Fibroblast of lung (primary cell): ENCODE measurements at places on chromosomes 13 and 19. TPM values are rescaled to one million over a fixed set of nuclear protein-coding genes. Genes with fewer than 3 reads are reported as not detected.

DNA sequence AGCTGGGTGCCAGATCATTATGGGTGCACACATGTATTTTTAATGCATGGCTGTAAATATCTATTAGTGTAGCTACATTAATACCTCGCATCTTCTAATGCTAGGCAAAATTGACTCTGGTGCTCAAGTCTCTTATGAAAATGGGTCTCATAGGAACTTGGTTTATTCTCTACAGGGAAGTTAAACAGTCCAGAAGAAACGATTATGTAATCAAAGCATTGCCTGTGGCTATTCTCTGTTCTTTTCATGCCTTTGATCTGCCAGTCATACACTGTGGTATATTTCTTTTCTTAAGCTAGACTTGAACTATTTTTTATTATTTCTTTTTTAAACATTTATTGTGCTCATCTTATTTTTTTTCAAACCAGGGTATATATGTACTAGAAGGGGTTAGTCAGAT lies 1015.0 kb downstream of the SLITRK1 start:
- no peaks in the 10 kb centered on the region for H3K27me3 ChIP-seq
- H3K27ac ChIP-seq, result no peak overlapping the region
- DNase-seq, result no peak
- H3K36me3 ChIP-seq, result no peaks in the 10 kb centered on the region
- no peaks in the 10 kb centered on the region for H3K4me1 ChIP-seq

DNA sequence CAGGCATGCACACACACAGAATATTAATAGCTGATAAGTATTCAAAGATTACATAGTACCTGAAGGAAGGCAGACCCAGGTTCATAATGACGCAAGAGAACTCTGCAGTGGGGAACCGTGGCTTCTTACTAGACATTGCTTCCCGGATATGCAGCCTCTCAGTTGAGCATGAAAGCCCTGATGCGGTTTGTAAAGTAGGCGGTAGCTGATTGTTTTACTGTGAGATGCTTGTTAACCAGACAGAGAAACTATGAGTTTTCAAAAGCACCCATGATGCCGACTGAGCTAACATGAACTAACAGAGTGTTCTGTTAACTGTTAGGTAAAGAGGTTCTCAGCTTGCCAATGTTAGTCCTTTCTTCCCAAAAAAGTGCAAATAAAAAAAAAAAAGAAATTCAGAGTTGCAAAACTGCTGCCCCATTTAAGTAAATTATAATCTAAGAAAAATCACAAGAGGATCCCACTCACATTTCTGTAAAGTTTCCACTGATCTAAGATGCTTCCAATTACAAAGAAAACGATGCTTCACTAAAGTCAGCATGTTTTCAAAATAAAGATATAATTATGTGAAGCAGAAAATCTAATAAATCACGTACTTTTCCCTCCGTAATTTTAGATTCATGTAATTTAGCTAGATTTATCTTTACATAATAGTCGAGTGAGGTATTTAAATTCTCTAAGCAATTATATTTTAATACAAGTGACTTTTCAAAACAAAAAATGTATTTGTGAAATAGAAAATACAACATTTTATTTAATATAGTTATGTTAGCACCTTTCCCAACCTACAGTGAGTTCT lies 2.2 kb downstream of the FLT1 start:
- DNase-seq, result no peak
- no peak overlapping the region for H3K4me3 ChIP-seq
- H3K27ac ChIP-seq, result no peak overlapping the region
- H3K27me3 ChIP-seq, result peaks cover 62% of the 10 kb centered on the region

DNA sequence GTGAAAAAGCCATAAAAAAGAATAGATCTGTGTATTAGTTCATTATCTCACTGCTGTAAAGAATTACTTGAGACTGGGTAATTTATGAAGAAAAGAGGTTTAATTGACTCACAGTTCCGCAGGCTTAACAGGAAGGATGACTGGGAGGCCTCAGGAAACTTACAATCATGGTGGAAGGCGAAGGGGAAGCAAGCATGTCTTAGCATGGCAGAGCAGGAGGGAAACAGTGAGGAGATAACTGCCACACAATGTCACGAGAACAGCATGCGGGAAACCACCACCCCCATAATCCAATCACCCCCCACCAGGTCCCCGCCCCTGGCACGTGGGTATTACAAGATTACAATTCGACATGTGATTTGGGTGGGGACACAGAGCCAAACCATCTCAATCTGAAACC lies 39.1 kb upstream of the EEF1AKMT1 start:
- no peak overlapping the region for H3K4me3 ChIP-seq
- peaks cover 3% of the 10 kb centered on the region for H3K36me3 ChIP-seq
- peaks cover 16% of the 10 kb centered on the region for H3K4me1 ChIP-seq
- no peak overlapping the region for H3K27ac ChIP-seq

DNA sequence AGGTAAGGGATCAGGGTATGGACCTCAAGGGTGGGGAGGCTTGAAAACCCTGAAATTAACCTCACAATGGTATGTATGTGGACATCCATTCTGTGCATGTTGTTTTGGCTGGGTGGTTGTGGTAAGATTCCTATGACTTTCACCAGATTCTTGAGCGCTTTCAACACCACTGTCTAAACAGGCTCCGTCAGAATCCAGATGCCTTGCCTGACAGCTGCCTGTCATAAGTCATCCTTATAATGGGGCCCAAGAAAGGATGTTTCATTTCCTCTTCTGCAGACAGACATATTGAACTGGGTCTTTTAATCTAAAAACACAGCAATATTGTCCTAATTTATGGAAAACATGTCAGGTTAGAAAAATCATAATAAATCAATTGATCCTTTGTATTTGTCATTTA lies 41.3 kb downstream of the ALOX5AP start:
- peaks cover 13% of the 10 kb centered on the region for H3K27me3 ChIP-seq
- no peak overlapping the region for H3K4me3 ChIP-seq
- no peak for DNase-seq
- no peaks in the 10 kb centered on the region for H3K36me3 ChIP-seq
- no peaks in the 10 kb centered on the region for H3K4me1 ChIP-seq

- H3K36me3 ChIP-seq, result no peaks in the 10 kb centered on the region
- no peak overlapping the region for H3K27ac ChIP-seq
- H3K27me3 ChIP-seq, result no peaks in the 10 kb centered on the region
Measured at GRCh38 chr19:23409392-23410048, 14.2 kb upstream of the ZNF91 start.

ACER1 gene
- not detected in 2 replicates for polyA plus RNA-seq

MRPL54 gene
- 29.7 and 32.5 TPM in 2 replicates for polyA plus RNA-seq

EXOC3L2 gene
- polyA plus RNA-seq, result not detected in 2 replicates

DNA sequence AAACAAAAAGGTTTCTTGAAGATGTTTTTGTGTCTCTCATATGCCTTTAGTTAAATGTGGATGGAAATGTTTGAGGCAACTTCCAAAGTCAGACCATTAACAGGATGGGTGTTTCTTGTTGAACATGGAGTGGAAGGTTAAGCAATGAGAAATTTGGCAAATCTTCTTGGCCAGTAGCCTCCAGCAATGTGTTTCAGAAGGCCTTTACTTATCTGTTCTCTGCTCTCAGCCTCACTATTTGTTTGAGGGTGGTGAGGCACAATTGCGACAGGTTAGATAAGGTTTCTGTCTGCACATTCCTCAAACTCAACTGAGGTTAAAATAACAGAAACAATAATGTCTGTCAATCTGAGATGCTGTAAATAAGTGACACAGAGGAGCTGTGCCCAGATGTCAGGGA lies 1019.0 kb downstream of the DIAPH3 start:
- DNase-seq, result peak; percentile 48
- H3K4me1 ChIP-seq, result no peaks in the 10 kb centered on the region
- H3K27me3 ChIP-seq, result no peaks in the 10 kb centered on the region

DNA sequence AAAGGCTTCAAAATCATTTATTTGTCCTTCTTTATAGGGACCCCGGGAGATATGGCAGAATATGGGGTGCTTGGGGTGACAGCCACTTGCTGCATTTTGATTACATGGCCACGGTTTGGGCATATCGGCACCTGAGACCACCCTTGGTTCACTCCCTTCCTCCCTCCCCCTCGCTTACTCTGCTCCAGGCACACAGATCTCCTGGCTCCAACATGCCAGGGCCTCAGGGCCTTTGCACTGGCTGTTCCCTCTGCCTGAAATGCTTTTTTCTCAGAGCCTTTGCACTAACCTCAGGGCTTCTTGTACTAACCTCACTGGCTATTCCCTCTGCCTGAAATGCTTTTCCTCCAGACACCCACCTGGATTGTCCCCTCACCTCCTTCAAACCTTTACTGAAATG lies 23.8 kb downstream of the VAV1 start:
- H3K36me3 ChIP-seq, result no peaks in the 10 kb centered on the region
- H3K27me3 ChIP-seq, result no peaks in the 10 kb centered on the region
- DNase-seq, result no peak

C3 gene
- 1.2 and 2.5 TPM in 2 replicates for polyA plus RNA-seq

ADGRE1 gene
- not detected in 2 replicates for polyA plus RNA-seq

DNA sequence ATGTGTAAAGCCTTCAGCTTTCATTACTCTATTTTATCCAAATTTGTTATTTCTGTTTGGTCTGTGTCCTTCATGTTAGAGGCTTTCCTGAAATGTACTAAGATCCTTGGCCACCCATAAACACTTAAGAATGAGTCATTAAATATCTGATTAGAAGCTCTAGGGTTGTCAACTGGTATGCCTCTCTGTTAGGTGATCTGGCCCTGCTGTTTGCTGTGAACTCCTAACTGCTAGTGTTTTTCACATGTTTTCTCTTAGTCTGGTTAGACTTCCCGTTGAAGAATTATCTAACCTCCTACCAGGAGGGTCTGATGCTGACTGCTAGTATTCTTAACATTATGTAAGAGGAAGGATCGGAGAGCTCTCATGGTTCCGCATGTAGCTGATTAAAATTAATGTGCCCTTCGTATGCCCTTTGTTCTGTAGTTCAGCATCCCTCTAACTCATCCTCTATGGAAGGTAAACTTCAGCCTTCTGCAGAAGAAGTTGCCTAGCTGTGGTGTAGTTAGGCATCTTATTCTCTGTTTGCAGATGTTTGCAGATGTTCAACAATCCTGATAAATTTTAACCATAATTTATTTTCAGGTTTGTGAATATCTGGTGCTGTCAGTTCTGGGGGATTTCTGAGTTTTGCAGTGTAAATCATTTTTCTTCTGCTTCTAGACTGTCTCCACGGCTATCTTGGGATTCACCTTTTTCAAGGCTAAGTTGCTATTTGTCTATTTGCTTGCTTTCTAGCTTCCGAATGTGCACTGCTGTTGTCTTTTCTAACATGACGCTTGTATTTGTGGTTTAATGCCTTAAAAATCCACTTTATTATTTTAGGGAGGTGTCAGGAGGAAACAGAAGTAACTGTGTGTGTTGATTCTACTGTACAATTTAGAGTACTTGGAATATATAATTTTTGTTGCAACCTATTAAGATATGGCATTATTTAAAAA lies 207.2 kb upstream of the SPRY2 start:
- H3K36me3 ChIP-seq, result no peaks in the 10 kb centered on the region
- H3K27ac ChIP-seq, result no peak overlapping the region
- H3K4me3 ChIP-seq, result no peak overlapping the region
- DNase-seq, result peak; percentile 1
- H3K27me3 ChIP-seq, result no peaks in the 10 kb centered on the region

DNA sequence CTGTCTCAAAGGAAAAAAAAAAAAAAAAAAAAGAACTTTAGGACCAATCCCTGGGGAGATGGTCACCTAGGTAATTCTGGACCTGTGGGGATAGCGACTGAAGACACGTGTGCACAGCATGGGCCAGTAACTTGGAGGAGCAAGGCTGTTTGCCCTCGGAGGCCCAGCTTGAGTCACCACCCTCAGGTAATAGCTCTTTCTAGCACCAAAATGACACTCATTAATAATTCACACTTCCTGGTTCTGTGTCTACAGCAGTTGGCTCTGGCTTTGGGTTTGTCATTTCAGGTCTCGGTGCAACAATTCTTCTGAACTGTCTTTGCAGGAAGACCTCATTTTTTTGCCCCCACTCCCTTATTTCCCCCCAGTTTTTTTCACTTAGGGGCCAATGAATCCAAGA lies 3.9 kb upstream of the ATP11A start:
- no peak for DNase-seq
- no peaks in the 10 kb centered on the region for H3K4me1 ChIP-seq
- H3K27me3 ChIP-seq, result no peaks in the 10 kb centered on the region

METTL21C gene
- not detected in 2 replicates for polyA plus RNA-seq

DNA sequence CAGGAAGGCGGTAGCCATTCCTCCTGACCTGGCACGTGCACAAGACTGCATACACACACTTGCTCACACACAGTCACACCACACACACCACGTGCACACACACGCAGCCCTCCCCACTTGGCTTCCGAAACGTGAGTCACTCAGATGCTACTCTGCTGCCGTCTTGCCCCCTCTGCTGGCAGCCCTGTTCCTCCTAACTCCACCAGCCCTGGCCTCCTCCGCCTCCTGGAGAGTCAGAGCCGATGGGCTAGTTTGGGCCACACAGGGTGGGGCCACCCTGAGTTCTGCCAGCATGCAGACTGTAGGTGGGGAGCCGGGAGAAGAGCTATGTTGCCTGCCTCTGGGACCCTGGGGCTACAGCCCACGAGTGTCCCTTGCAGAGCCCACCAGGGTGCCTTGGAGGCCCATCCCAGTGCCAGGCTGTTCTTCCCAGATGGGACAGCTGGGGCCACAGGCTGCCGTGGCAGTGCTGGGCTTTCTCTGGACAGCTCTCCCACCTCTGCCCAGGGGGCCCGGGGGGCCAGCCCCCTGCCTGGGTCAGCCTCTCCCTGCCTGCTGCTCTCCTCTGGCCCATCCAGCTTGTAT lies 12.1 kb downstream of the PIN1 start:
- peaks cover 10% of the 10 kb centered on the region for H3K36me3 ChIP-seq
- H3K4me1 ChIP-seq, result peaks cover 8% of the 10 kb centered on the region
- H3K27me3 ChIP-seq, result no peaks in the 10 kb centered on the region
- H3K27ac ChIP-seq, result peak overlapping the region; percentile 77

GRCh38 chr13:90217275-90217674 lies 1130.2 kb upstream of the MIR17HG start:
- H3K27ac ChIP-seq, result no peak overlapping the region
- H3K4me3 ChIP-seq, result no peak overlapping the region
- H3K36me3 ChIP-seq, result no peaks in the 10 kb centered on the region
- no peaks in the 10 kb centered on the region for H3K27me3 ChIP-seq
- H3K4me1 ChIP-seq, result no peaks in the 10 kb centered on the region
- DNase-seq, result no peak

PRKCG gene
- not detected in 2 replicates for polyA plus RNA-seq

GRCh38 chr13:38417727-38418126 lies 68.1 kb downstream of the UFM1 start:
- H3K27ac ChIP-seq, result no peak overlapping the region
- no peak overlapping the region for H3K4me3 ChIP-seq
- no peaks in the 10 kb centered on the region for H3K4me1 ChIP-seq
- H3K36me3 ChIP-seq, result no peaks in the 10 kb centered on the region

DNA sequence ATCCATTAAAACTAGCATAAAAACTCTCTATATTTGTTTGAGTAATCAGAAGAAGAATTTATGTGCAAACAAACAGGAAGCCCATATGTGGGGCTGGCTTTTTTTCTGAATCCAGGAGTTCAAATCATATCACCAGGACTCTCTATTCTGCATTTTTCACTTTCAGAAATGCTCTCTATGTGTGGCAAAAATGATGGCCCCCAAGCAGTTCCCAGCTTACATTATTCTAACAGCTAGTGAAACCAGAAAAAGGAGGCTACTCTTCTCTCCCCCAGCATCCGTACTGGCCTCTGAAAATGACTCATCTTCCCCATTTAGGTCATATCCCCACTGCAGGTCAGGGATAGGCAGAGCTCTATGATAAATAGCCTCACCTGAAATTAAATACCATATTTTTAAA lies 20.4 kb downstream of the RBM26 start:
- H3K36me3 ChIP-seq, result no peaks in the 10 kb centered on the region
- H3K27ac ChIP-seq, result no peak overlapping the region
- H3K4me1 ChIP-seq, result no peaks in the 10 kb centered on the region
- no peak overlapping the region for H3K4me3 ChIP-seq
- H3K27me3 ChIP-seq, result no peaks in the 10 kb centered on the region

SIAH3 gene
- not detected in 2 replicates for polyA plus RNA-seq

- H3K27ac ChIP-seq, result no peak overlapping the region
- no peaks in the 10 kb centered on the region for H3K4me1 ChIP-seq
- no peaks in the 10 kb centered on the region for H3K36me3 ChIP-seq
- DNase-seq, result no peak
- H3K4me3 ChIP-seq, result no peak overlapping the region
Measured at GRCh38 chr13:33073338-33073737, 57.1 kb downstream of the KL start.
